ENCODE measurements at places on chromosomes 5 and 9.

GRCh38 chr5:172881691-172882370 lies 47.8 kb downstream of the ERGIC1 start:
- DNase-seq, result no peak

DNA sequence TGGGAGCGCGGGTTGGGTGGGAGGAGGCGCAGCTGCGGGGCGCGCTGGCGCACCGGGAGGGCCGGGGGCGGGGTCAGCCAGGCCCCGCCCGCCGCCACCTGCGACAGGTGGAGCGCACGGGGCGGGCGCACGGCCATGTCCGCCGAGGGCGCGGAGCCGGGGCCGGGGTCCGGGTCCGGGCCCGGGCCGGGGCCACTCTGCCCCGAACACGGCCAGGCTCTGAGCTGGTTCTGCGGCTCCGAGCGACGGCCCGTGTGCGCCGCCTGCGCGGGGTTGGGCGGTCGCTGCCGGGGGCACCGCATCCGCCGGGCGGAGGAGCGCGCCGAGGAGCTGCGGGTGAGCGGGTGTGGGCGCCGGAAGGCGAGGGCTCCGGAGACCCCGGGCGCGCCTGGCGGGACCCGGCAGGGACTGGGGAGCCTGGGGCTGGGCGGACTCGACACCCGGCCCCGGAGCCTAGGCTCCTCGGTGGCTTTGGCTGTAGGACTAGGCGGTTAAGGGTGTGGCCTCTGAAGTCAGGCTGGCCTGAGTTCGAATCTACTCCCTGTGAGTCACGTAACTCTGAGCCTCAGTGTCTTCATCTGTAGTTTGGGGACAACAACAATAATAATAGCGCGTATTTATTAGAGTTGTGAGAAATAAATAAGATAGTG lies at the start of gene BSPRY:
Gene BSPRY, plus strand, starts transcription at position 97 of the 650 bp plus-strand sequence. Its CDS starts 39 bp downstream, at position 136.
- DNase-seq, result no peak

- no peak for DNase-seq
Observed at GRCh38 chr5:27472000-27472763, 433.8 kb upstream of the CDH9 start.

DNA sequence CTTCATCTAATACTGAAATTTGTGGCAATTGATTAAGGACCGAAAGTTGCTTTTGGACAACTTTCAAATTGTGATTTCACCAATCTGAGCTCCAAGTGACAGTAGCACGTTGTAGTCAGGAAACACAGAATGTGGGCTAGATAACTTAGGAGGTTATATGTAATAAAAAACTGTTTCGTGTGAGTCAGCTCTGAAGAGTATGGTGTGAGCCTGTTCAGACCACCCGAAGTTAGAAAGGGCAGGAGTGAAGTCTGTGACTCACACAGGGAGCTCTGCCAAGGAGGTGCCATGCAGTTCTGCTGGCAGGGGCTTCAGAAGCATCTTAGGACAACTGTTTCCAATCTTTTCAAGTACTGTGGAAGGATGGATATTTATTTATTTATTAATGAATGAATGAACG lies 16.4 kb upstream of the ZBTB34 start:
- no peak for DNase-seq

DNA sequence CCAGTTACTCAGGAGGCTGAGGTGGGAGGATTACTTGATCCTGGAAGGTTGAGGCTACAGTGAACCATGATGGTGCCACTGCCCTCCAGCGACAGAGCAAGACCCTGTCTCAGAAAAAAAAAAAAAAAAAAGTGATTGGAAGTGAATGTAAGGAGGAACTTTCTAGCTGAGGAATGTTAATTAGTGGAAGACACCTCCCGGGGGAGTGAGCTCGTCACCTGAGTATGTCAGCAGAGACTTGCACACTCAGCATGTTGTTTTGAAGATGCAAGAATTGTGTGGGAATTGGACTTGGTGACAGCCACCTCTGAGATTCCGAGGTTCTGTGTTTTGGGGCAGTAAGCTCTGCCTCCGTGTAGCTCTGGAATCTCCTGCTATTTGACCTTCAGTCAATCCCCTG lies 3.6 kb downstream of the SYNPO start:
- no peak for DNase-seq

- no peak for DNase-seq
Observed at GRCh38 chr5:173236531-173237142, 1.6 kb upstream of the NKX2-5 start.

DNA sequence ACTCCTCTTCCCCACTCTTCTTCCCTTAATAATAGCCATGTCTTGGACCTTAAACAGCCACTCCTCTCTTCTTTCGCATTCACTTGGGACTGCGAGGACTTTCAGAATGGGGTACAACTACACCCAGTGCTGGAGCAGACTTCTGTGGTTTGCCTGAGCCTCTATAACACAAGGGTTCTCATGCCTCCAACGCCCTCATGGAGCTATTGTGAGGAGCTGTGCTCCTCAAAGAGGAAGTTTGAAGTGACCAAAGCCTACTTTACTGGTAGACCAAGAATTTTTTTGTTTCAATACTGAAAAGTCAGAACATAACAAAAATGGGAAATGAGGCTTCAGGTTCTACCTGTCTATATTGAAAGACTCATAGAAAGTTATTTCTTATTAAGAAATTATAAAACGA lies 316.4 kb downstream of the PIK3R1 start:
- no peak for DNase-seq

GRCh38 chr9:134286471-134287245 lies 39.6 kb upstream of the RXRA start:
- no peak for DNase-seq

DNA sequence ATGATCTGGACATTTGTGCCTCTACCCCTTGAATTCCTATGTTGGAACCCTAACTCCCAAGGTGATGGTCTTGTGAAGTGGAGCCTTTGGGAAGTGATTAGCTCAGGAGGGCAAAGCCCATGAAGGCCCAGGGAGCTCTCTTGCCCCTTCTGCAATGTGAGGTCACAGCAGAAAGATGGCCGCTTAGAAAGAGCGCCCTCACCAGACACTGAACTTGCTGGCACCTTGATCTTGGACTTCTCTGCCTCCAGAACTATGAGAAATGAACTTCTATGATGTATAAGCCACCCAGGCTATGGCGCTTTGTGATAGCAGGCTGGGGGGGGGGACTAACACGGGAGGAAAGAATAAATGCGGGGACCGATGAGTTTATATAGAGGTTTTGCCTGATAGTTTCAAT lies 45.3 kb downstream of the AGXT2 start:
- no peak for DNase-seq

- DNase-seq, result no peak
Observed at GRCh38 chr5:172717481-172718195, 53.4 kb downstream of the DUSP1 start.

- DNase-seq, result no peak
Observed at GRCh38 chr5:162529886-162530285, 462.3 kb downstream of the GABRG2 start.

DNA sequence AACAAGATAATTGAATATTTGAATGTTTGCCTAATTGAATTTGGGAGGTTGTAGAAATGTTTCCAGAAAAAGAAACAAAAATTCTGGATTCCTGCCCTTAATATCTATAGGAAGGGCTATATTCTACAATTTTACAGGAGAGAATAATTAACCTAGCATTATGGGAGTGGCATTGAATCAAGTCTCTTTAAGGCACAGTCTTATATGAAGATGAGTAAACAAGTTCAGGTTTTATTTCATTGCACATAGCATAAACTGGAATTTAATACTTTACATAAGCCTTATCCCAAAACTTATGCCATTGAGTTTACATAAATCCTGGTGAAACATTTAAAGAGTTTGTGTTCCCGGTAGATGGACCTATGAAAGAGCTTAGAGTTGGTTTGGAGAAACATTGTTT lies 138.1 kb upstream of the ADAMTSL1 start:
- DNase-seq, result no peak

- no peak for DNase-seq
Observed at GRCh38 chr9:71608825-71609447, 159.4 kb downstream of the CEMIP2 start.

- DNase-seq, result no peak
Observed at GRCh38 chr5:57695179-57695578, 212.6 kb upstream of the ACTBL2 start.

DNA sequence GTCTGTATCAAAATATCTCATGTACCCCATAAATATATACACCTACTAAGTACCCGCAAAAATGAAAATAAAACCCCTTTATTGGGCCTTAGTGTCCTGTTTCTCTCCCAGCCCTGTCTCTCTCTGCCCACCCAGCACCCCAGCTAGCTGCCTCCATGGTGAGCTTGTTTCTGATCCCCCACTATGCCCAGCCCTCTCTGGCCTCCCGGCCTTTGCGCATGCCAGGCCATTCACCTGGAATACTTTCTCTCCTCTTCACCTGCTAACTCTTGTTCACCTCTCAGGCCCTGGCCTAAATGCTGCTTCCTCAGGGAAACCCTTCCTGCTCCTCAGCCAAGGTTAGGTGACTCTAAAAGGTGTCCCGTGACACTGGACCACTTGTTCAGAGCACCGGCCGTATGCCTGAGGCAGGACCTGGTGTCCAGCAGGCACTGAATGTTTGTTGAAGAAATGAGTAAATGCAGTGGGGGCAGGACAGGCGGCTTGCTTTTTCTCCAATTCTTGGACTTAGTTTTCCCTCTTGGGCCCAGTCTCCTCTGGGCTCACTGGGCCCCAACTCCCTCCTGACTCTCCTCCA lies 58.5 kb downstream of the PSD2 start:
- DNase-seq, result no peak

DNA sequence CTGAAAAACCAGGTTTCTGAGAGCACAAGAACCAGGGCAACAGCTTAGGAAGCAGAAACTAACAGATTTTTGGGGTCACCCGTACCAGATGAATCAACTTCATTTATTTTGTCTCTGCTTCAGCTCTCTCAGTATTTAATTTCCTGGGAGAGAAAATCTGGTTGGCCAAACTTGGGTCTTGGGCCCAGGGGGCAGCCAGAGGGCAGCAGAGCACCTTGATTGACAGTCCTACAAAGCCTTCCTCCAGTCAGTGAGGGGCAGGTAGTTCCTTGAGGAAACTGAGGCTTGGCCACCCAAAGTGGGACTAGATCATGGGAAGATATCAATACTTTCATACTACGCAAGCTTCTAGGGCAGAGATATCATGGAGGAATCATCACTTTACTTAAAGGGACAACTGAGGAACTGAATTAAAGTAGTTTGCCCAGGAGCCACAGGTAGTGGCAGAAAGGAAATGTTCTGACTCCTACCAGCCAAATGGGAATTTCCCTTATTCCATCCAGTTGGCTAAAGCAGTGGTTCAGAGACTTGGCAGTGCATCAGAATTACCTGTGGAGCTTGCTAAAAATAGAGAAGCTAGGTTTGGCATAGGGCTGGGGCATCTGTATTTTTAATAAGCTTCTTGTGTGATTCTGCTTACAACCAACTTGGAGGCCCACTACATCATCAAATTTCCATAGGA lies 21.5 kb upstream of the ARHGAP26 start:
- no peak for DNase-seq

GRCh38 chr5:15023846-15024245 lies 152.3 kb upstream of the ANKH start:
- DNase-seq, result no peak

- DNase-seq, result no peak
Observed at GRCh38 chr5:127587246-127587917, 61.5 kb upstream of the CTXN3 start.

DNA sequence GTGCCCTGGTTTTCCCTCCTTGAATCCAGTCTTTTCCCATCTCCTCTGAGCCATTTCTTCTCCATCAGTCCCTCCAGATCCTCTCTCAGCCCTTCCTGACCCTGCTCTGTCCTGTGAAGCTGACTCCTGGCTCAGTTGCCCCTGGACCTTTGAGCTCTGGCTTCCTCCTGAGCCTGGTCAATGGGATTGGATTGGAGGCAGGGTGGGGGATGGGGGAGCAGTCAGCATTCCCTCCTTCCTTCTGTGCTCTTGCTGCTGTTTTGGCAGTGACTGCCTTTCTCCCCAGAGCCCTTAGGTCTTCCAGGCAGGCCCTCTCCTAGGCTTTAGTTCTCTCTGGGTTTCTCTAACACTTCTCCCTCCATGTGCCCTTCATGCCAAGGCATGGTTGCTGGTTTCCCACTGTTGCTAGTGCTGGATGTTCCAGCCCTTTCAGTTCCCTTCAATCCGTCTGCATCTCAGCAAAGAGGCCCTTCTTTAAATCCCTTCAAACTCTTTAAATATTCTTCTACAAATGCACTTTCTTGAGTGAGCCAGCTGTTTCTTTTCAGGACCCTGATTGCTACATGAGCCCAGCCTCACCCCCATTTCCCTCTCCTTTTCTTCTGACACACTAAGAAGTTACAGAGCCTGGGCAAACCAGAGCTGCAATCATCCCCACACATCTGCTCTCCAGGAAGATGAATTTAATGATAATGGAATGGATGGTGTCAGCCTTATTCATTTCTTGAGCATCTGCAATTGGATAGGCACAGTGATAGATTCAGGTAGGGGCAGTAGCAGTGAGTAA lies 2.2 kb downstream of the TNFSF15 start:
- DNase-seq, result no peak

- no peak for DNase-seq
Observed at GRCh38 chr9:10050016-10050415, 562.8 kb downstream of the PTPRD start.

DNA sequence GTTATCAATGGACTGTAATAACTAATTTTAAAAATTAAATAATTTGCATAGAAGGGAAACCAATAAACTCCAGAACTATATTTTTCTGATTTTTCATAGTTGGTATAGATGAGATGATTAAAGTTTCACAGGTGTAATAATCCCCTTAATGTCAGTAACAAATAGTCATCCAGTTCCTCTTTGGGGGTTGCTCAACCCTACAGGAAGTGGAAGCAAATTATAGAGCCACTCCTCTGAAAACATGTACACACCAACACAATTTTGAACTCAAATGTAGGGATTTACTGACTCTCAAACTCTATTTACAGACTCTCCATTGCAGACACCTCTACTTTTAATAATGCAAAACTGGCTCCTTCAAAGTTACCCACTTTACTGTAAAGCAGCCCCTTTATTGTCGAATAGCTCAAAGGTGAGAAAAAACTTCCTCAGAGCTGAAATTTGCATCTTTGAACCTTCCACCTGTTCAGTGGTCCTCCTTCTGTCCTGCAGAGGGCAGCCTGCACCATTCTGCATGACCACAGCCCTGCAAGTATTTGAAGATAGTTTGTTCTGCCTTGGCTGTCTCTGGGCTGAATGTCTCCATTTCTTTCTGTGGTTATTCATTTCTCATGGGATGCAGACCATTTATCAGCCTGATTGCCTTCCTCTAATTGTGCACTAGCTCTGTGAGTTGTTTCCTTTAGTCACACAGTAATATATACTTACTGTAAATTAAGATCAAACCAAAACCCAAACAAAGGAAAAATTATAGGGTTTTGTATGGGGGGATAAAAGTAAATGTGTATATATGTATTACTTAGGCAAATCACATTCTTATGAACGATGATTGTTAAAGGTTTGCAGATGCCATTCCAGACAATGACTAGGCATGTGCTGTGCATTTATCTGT lies 383.2 kb upstream of the SGCD start:
- DNase-seq, result no peak

GRCh38 chr5:173283318-173284288 lies 44.6 kb downstream of the STC2 start:
- peak; percentile 91 for DNase-seq

DNA sequence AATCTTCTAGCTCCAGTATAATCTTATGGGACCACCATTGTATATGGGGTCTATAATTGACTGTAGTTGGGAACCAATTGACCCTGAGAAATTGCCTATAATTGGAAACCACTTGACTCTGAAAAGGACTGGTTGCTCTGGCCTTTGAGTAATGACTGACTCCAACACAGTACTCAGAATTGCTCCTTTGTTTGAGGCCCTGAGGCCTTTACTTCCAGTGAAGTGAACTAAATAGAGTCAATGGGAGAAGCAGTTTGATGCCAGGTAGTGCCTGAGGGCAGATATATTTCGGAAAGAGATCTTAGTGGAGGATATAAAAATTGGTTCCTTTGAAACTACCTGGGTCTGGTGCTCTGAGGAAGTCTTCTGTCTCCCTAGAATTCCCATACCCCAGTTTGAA lies 16.0 kb upstream of the TMEM171 start:
- DNase-seq, result no peak

Measured in lower leg skin (tissue), 4 donors.